ENCODE measurements at places on chromosomes 7 and 10.

DNA sequence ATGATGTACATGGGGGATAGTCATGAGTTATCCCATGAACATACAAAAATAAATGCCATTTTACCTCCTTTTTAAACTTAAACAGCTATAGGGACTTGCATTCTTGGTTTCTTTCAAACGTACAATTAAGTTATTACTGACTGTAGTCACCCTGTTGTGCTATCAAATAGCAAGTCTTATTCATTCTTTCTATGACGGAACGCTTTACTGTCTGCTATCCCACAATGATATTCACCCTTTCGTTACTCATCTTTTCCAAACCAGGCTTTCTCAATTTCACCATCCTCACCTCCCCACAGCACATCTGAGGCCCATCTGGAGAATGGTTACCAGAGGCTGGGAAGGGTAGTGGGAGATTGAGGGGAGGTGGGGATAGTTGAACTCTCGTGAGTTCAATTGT, 218.8 kb downstream of the PHF14 start:
- no peak for DNase-seq

DNA sequence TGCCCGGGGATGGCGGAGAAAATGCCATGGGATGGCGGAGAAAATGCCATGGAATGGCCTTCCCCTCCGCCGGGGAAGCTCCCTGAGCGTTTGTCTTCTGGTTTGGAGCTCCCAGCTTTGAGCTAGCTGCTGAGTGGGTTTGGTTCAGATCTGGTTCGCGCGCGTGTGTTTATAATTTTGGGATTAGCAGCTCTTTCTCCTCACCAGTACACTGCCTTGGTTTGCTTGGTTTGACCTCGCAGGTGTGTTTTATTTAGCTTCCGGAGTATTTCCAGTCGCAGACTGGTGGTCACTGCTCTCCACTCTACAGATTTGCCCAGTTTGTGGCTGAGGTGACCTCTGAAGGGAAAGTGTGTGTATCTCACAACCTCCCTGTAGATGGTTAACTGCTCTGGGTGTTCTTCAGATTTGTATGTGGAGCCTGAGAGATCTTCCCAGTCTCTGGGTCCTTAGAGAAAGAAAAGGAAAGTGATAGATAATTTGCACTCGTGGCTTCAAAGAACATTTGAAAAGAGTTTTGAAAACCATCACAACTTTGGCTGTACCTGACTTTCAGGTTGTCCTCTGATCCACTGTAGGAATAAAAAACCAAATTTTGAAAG, 597 bp downstream of the ZNF277 start:
- no peak for DNase-seq

DNA sequence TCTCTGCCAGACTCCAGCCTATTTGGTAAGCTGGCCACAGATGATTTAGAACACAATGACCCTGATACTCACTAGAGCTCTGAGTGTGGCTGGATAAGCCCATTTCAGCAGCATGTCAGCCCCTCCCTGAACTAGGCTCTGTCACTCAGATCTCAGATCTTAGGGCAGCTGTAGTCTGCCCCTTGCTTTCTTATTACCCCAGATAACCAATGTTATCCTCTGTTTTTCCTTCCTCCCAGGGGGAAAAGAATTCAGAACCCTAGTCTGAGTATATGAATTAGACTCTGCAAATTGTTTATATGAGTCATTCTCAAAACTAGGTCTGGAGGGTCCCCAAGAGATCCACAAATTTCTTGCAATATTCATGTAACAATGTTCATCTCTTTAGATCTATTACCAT, 286.2 kb downstream of the KCNMA1 start:
- no peak for DNase-seq

DNA sequence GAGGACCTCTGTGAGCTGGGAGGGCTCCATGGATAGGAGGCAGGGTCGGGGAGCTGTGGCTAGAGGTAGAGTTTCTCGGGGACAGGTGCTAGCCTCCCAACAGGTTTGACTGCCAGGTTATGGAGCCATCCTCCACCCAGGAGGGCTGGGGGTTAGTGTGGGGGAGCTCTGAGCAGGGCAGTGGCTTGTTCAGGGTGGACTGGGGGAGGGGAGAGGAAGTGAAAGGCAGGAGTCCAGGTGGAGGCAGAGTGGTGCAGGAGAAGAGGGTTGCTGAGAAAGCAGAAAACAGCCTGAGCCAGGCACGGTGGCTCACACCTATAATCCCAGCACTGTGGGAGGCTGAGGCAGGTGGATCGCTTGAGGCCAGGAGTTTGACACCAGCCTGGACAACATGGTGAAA, 40.5 kb upstream of the HSPB1 start:
- DNase-seq = no peak

GRCh38 chr7:116571037-116571436, 46.2 kb downstream of the CAV1 start:
- DNase-seq = no peak

- DNase-seq = no peak
Measured at GRCh38 chr7:82562716-82563404, 119.3 kb upstream of the CACNA2D1 start.

DNA sequence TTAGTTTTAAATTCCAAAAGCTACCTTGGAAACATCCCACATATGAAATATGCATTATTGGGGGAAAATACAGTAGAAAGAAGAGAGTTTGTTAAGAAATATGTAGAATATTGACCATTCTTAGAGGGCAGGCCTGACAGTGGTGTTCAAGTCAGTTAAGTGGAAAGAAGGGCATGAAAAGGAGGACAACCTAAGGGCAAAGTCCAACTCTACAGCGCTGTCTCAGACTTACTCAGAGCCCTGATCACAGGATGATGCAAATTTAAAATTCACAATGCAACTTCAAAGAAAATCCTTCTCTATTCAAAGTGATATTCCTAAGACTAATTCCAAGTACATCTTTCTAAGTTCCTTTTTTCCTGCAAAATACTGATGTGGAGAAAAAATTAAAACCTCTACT, 139.1 kb upstream of the LRRTM3 start:
- DNase-seq = no peak

- no peak for DNase-seq
Measured at GRCh38 chr7:18755793-18756192, 260.2 kb downstream of the HDAC9 start.

- no peak for DNase-seq
Measured at GRCh38 chr10:14500172-14500765, 169.5 kb upstream of the FRMD4A start.

DNA sequence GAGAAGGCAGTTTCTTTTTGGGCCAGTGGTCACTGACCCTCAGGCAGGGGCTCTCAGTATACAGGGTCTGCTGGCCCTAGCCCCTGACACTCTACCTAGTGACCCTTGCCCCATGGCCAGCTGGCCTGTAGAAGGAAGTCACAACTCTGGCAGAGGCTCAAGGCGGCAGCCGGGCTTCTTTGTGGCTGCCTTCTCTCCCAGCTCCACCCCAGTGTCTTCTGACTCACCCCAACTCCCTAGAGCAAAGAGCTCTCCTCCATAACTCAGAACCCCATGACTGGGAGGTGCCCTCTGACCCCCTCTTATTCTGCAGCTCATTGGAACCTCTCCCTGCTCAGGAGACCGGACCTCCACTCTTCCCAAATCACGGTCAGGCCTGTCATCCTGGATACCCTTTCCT, 358.2 kb downstream of the FGFR2 start:
- no peak for DNase-seq

DNA sequence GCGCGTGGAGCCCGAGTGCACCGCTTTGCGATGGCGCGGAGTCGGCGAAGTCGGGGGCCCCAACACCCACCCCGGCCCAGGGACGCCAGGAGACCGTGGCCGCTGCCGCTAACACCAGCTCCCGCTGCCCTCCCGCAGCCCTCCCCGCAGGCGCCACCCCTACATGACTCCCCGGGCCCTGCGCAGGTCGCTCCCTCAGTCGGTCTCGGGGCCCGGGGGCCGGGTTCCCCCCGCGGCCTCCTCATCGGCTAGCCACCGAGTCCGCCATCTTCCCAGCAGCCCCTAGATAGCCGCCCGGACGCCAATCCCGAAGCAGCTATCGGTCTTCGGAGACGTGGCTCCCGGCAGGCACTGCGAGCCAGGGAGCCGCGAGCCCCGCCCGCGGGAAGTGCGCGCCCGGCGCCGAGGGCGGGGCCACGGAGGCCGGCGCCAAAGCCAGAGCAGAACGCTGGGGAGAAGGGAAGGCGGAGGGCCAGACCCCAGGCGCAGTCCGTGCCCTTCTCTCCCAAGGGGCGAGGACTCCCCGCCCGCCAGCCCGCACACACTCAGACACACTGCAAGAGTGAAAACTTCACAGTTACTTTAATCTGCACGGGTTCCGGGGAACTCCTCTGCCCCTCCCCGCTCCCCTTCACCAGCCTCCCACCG, at the start of gene FASTK:
FASTK (minus strand) TSS at position 288 of the 648 bp plus-strand sequence; CDS start at position 245, 43 bp downstream.
- peak; percentile 59 for DNase-seq

DNA sequence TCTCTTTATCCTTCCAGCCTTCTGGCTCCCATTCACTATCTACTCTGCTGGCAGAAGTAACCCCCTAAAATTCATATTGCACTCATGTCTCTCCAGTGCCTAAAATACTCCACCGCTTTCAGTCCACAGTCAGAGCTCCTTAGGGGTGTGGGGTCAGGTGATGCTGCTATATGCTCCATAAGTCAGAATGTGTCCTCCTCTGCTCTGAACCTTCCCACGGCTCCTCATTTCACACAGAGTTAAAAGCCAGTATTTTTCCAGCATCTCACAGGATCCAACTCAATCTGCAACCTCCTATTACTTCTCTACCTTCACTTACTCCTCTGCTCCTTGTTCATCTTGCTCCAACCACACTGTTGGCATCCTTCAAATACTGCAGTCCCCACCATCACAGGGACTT, 31.1 kb upstream of the CHCHD3 start:
- no peak for DNase-seq

- no peak for DNase-seq
Measured at GRCh38 chr7:99314504-99314903, 11.2 kb upstream of the ARPC1A start.

DNA sequence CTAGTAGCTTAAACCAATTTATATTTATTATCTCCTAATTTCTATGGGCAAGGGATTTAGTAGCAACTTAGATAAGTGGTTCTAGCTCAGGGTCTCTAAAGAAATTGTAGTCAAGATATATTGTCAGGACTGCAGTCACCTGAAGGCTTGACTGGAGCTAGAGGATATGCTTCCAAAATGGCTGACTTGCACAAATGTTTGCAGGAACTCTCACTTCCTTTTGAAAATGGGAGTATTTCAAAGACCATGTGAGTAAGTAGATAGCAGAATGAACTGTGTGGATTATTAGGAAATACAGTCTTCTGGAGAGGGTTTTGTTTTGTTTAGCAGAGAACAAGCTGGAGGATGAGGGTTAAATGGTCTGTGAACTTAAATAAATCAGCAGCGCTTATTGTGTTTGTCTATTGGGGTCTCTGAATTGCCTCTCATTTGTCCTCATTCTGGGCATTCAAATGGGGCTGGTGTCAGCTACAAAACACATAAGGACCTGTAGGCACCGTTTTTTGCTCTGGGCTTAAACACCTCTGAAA, 524.6 kb downstream of the LRMDA start:
- DNase-seq = no peak

- no peak for DNase-seq
Measured at GRCh38 chr10:69425511-69426298, 9.0 kb upstream of the TACR2 start.

DNA sequence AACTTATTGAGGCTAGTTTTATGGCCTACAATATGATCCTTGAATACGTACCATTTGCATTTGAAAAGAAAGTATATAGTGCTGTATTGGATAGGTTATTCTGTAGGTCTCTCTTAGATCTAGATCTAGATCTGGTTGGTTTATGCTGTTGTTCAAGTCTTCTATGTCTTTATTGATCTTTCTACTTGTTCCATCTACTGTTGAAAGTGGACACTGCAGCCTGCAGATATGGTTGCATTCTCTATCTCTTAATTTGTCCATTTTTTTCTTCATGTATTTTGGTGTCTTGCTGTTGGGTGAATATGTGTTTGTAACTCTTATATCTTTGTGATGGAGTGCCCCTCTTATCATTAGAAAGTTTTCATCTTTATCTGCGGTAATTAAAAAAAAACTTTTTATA, 139.4 kb upstream of the PCDH15 start:
- no peak for DNase-seq

DNA sequence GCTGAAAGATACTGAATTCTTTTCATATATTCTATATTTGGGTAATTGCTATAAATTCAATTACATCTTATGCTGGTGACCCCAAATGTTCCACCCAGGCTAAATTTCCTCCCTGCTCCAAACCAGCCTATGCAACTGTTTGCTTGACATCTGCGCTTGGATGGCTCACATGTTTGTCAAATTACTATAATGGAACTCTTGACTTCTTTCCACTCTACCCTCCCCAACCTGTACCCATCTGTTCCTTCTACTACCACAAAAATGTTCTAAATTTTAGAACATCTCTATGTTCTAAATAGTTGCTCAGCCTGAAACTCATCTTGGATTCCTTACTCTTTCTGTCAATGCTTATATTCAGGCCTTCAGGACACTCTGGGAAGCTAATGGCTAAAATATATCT, 249.9 kb upstream of the SMIM30 start:
- no peak for DNase-seq

Measured in stimulated activated CD8-positive, alpha-beta memory T cell treated with anti-CD3 and anti-CD28 coated beads, Interleukin-4, amount 100 ng/mL, for 1 hour (primary cell).